ENCODE measurements at places on chromosomes 7 and 10.
A peak's percentile ranks its signal among the peaks of the same experiment; 100 is the strongest.

DNA sequence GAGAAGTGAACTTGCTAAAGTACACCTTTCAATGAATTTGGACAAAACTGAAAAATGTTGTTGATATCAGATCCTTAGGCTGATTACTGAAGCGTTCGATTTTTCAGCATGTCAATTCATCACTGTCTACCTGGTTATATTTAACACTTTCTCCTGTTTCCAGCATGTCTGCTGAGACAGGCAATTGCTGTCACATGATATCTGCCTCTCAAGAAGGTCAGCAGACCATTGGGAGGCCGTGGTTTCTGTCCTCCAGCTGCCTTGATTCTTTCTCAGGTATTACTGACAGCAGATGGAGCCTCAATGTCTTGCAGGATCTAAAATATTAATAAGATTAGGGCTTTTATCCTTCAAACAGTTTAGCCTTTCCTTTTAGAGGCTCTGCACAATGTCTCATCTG, 127.5 kb downstream of the SNX10 start:
- no peak for DNase-seq

DNA sequence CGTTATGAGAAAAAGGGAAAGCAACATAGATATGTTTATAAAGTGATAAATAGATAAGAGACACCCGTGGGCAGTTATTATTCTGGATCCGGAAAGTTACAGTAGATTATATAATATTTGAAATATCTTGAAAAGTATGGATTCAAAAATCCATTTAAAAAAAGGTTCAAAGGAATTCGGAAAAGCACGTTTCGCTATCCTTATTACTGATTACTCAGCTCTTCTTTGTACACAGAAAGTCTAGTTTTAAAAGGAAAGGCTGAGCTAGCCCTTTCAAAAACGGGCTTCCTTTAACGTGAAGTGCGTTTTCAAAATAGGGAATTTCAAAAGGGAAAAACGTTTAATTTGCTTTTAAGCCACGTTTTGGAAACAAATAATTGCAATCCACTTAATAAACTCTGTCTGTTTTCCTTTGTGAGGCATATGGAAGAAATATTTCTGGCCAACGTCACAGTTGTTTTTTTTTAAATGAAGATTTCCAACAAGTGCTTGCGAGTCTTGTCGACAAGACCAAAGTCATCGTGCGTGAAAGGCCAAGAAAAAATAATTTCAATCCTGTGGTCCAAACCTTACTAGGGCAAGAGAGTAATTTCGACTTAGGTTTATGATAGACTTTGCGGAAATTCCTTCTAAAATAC, 2.2 kb upstream of the SKIDA1 start:
- no peak for DNase-seq

- no peak for DNase-seq
Measured at GRCh38 chr7:138663725-138664710, 37.1 kb downstream of the SVOPL start.

DNA sequence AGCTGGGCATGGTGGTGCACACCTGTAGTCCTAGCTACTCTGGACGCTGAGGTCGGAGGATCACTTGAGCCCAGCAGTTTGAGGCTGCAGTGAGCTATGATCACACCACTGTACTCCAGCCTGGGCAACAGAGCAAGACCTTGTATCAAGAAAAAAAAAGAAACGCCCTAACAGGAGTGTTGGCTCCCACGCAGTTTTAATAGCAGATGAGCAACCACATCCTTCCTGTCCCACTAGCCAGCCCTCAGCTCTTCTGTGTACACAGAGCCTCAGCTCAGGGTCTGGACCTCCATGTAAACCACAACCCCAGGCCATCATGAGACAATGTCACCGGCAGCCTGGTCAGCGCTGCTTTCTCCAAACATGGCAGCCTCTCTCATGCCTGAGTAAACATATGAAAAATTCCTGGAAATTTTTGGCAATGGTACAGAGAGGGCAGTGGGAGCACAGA, 108.2 kb downstream of the PIP4K2A start:
- DNase-seq: peak; percentile 57

GRCh38 chr7:152649220-152649619, 26.7 kb downstream of the XRCC2 start:
- no peak for DNase-seq

- DNase-seq: no peak
Measured at GRCh38 chr7:152520861-152521302, 85.1 kb upstream of the KMT2C start.

GRCh38 chr10:51615764-51616298, 83.6 kb downstream of the CSTF2T start:
- no peak for DNase-seq

DNA sequence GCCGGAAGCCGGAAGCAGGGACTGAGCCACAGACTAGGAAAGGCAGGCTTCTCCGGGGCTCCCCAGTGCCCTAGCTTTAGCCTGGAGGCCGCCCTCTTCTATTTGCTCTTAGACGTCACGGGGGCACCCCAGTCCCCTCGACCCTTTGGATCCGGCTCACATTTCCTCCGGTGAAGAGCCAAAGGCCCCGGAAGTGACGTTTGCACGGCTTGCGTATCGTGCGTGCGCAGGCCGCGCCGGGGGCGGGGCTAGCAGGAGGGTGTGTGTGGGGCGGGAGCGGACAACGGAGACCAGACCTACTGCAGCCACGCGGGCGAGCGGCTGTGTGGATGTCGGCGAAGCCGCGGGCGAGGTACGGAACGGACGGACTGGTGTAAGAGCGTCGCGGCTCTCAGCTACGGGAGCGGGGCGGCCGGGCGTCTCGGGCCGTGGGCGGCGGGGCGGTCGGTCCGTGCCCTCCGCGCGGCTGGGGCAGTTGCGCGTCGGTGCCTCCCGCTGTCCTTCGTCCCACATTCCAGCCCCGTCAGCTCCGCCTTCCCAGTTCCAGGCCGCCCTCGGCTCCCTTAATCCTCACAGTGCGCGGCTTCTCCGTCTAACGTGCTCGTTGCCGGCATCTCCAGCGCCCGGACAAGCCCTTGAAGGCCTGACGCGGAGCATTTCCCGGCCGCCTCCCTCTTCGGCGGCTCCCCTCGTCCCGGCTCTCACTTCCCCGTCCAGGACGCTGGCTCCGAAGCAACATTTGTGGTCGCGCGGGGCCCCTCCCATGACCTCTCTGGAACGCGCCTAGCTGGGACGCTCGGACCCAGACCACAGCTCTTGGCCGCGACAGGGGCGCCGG, 25.8 kb downstream of the KCTD7 start:
- peak; percentile 98 for DNase-seq

DNA sequence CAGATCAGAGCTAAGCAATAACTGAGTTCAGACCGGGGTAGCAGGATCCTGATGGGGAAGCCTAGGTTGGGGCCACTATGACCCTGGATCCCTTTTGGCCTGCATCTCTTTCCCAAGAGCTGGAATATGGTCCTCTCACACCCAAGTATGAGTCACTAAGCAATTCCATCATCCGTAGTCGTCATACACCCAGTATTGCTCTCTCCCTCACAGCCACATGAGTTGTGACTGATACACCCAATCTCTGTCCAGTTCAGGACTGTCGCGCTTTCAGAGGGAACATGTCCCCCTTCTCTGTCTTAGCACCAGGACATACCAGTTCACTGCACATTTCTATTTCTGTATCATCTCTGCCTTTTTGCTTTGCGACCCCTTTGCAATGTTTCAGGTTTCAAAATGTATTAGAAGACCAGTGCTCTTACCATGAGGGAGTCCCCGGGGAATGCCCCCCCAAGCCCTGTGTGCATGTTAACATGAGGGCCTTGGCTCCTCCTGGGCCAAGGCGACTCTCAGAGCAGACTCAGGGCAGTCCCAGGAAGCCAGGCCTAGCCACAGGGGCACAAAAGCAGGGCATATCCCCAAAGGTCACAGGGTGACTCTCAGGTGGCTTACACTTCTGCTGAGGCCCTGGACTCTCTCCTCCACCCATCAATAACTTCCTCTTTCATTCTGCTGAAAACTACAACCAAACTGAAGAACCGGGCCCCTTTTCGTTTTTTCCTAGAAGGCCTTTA, 75.3 kb upstream of the SAMD8 start:
- DNase-seq: no peak

All from T-cell (primary cell).